Activated effector memory CD4-positive, alpha-beta T cell treated with anti-CD3 and anti-CD28 coated beads, Interleukin-2, amount 50 U/mL, for 16 hours (primary cell): ENCODE measurements at places on chromosomes 13 and 19.

GRCh38 chr13:80235166-80235966 lies 105.6 kb downstream of the SPRY2 start:
- DNase-seq = no peak

DNA sequence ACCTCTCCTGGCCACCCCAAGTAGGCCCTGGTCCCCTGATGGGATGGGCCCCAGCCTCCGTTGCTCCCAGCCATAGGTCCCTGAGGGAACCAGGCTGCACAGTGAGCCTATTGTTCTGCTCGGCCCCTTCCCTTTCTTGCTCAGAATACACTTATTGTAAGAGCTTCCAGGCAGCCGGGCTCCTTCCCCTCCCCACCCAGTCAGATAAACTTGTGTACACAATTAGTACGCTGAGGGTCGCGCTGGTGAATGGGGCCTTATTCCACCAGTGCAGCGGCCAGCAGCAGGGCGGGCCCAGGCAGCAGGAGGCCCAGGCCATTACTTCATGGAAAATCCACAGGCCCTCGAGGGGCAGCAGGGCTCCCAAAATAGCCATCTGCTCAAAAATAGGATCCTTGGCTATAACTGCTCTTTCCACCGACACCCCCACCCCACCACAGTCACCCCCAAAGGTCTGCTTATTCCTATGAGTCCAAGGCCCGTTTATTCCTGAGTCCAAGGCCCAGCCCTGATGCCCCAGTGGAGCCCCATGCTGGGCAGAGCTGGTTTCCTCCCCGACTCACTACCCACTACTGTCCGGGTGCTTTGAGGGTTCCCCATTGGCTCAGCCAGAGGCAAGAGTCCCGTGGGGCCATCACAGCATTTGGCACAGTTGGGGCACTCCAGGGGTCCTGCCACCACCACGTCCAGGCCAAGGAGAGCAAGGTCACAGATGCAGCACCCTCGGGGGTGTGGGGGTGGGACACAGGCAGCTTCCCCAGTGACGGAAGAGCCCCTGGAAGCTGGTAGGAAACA lies 22.1 kb downstream of the CAPN12 start:
- DNase-seq = no peak

DNA sequence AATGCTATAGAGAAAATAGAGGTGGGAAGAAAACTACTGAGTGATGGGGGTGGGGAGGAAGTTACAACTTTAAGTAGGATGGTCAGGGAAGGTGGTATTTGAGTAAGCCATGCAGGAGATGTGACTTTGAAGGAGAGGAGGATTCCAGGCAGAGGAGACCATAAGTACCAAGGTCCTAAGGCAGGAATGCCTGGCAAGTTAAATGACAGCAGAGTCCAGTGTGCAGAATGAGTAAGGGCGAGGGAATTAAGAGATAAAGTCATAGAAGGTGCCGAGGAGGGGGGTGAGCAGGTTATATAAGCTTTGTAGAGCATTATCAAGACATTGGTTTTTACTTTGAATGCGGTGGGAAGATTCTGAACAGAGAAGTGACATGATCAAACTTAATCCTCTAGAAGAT lies 43.2 kb upstream of the WDFY2 start:
- DNase-seq = no peak

DNA sequence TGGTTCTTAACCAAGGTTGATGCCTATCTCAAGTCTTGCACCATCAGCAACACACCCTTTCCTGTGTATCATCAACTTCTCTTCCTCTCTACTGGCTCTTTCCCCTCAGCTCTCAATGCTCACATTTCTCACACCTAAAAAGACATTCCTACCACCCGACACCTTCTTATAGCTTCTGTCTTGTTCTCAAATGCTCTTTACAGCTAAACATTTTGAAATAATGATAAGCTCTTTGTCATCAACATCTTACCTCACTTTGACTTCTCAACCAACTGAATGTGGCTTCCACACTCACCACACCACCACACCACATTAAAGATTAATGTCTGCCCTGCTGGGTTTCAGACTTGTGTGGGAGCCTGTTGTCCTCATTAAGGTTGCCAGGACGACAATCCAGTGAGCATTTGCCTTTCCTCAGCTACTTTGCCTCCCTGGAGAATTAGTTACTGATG lies 67.8 kb downstream of the RXFP2 start:
- DNase-seq = no peak

- DNase-seq = no peak
Observed at GRCh38 chr19:5672708-5673459, 7.4 kb downstream of the MICOS13 start.

DNA sequence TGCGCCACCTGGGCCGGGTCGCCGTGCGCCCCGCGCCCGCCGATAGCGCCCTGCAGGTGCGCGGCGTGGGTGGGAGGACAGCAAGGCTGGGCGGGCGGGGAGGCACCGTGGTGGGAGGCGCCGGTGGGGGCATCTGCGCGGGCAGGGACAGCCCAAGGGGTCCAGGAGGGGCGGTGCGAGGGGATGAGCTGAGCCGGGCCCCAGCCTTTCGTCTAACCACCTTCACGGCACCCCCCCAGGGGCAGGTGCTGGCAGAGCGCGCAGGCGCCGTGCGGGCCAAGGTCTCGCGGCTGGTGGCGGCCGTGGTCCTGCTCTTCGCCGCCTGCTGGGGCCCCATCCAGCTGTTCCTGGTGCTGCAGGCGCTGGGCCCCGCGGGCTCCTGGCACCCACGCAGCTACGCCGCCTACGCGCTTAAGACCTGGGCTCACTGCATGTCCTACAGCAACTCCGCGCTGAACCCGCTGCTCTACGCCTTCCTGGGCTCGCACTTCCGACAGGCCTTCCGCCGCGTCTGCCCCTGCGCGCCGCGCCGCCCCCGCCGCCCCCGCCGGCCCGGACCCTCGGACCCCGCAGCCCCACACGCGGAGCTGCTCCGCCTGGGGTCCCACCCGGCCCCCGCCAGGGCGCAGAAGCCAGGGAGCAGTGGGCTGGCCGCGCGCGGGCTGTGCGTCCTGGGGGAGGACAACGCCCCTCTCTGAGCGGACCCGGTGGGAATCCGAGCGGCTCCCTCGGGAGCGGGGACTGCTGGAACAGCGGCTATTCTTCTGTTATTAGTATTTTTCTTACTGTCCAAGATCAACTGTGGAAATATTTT lies 3.1 kb downstream of the KISS1R start:
- peak; percentile 89 for DNase-seq
